ENCODE measurements at places on chromosomes 5 and 9.
A peak's percentile ranks its signal among the peaks of the same experiment; 100 is the strongest.

DNA sequence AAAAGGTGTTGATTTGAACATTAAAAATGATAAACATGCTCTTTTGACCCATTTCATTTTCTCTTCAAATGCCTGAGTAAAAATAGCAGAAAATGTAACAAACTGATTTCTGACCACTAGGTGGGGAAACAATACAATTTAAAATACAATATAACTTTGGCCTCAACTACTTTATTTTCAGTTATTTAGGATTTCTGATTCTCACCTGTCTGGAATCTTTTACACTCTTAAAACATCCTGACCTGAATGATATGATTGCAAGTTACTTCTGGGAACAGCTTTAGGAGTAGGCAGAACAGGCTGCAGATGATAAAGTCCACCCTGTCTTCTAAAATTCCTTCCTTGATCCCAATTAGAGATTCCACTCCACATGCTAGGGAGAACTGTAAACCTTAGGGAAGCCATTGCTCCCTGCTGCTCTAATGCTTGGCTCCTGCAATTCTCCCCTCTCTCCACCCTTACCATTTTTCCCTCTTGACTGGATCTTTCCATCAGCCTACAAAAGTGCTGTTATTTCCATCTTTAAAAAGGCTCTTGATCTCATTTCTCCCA, 70.3 kb downstream of the FYB1 start:
- DNase-seq, result no peak

DNA sequence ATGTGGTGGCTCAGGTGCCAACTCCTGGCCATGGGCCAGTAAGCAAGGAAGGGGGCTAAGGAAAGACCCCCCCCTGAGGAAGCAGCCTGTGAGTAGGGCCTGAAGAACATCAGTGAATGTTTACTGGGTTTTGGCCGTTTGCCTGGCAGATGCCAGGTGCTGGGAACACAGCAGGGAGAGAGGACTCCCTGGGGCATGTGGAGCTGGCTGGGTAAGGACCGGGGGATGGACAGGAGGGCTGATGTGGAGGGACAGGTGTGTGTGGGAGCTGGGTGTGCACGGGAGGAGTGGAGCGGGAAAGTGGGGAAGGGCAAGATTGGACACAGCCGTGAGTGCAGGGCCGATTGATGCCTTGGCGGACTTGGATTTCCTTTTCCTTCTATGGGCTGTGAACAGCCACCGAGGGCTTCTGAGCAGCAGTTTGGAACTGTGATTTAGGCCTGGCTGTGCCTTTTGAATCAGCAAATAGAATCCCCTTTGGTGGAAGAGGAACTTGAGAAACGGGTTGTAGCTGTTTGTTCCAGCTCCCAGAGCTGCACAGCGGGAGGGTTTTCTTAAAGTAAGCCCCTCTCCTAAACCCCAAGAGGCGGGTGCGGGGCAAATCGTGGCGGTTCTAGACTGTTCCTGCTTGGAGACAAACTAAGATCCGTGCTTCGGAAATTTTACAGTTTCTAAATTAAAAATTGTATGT, 3.1 kb downstream of the HMCN2 start:
- DNase-seq, result peak; percentile 58

- DNase-seq, result no peak
These were observed 662 bp downstream of the SUSD3 start for GRCh38 chr9:93059011-93059714.

GRCh38 chr9:82606492-82607382, 456.2 kb downstream of the RASEF start:
- DNase-seq, result peak; percentile 72

DNA sequence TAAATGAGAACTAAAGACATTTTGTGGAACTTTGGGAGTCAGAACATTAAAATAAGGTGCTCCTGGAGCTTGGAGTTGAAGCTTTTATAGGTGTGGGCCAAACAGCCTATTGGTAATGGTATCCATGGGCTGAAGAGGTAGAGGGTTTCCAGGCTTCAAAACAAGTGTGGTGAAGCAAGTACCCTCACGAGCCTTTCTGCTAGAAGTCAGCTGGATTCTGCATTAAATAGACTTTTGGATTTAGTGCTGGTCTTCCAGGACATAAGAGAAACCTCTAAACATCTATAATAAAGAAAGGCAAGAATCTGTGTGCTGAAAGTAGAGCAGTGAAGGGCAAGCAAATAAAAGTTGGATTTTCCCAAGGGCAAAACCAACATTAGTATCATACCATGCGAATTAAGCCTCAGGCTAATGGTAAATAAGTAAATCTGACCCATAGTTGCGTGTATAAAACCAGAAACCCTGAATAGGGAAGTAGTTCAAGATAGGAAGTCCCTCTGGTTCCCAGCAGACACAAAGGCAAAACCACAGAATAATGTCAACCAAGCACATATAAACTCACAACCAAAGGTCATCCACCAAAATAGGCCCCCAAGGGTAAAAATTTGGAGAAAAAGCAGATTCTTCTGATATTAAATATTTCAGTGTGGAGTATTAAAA, 306.3 kb downstream of the TLE4 start:
- no peak for DNase-seq

DNA sequence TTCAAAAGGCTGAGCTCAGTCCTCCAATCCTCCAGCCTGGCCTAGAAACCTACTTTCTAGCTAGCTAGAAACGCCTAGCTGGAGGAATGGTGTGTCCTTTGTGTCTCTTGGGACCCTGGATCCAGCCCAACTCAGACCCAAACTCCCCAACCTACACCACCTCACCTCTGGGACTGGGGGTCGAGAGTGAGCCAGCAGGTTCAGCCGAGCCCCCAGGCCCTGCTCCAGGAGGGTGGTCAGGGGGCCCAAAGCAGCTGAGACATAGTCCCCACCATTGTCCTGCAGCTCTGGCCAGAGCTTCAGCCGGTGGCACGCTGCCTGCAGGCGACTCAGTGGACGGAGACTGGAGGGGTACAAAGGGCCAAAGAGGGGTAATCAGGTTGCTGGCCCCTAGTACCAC, 6.2 kb downstream of the NOL6 start:
- no peak for DNase-seq

- DNase-seq, result no peak
These were observed 99.3 kb downstream of the NUDT12 start for GRCh38 chr5:103463261-103463660.

GRCh38 chr9:18297056-18297841, 176.7 kb upstream of the ADAMTSL1 start:
- DNase-seq, result no peak

DNA sequence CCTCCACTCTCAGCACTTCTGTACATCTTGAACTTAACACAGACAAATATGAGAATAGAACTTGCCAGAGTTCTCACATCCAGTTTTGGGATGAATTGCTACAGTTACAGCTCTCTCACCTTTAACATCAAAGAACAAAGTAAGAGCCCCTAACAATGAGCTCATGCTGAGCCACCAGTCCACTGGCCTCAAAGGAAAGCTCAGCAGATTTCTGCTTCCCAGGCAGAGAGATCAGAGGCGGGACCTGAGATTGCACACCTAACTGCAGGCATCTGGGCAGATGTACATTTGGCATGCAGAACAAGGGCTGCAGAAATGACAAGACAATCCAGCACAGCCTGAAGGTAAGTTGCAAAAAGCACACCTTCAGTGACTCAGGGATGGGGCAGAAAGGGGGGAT, 300.9 kb downstream of the MRPS30 start:
- DNase-seq, result no peak
